MG63 (cell line): ENCODE measurements at places on chromosomes 3 and 15.

DNA sequence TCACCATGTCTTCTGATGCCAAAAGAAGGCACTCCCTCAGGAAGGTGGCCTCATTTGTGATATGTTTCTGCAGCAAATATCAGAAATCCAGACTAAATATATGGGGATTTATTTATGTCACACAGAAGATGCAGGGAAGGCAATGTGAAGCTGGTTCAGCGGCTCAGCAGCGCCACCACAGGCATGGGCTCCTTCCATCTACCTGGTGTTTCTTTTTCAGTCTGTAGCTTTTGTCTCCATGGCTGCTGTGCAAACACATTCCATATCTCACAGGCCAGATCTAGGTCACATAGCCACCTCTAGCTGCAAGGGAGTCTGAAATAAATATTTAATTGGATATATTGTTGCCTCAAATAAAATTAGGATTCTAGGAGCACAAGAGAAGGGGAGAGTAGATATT is 502.1 kb upstream of the IL12A start:
- DNase-seq: peak; percentile 5

DNA sequence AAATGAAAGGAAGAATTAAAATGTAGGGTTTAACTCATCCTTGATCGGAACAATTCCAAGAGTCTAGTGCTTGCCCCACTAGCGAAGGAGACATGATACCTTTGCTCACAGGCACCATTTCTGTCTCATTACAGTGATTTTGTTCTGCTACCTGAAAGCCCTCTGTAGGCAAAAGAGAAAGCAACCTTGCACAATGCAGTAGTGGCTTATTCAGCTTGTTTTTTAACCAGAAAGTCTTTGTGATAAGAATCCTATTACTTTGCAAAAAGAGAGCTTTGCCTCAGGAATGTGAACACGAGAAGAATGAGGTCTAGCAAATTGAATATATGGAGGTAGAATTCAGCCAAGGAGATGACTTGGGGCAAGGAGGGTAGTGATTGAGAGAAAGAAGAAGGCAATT is 684.4 kb downstream of the GRM7 start:
- DNase-seq: no peak

GRCh38 chr3:108389372-108389771 is 93.0 kb downstream of the HHLA2 start:
- DNase-seq: no peak

DNA sequence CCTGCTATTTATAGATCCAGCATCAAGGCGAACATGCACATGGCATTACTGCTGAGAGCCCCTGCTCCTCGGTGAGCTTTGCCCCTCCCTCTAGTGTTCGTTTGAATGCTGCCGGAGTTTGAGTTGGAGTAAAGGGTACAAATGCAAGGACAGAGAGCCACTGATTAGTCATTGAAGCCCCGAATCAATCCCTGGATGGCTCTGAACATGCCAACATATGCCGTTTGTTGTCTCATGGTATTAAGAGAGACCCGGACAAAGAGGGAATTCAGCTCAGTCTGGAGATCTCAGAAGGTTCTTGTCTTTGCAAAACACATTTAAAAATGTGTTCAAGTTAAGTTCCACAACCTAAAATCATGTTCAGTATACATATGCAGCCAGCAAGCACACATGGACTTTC is 789.2 kb upstream of the NR2F2 start:
- DNase-seq: no peak

DNA sequence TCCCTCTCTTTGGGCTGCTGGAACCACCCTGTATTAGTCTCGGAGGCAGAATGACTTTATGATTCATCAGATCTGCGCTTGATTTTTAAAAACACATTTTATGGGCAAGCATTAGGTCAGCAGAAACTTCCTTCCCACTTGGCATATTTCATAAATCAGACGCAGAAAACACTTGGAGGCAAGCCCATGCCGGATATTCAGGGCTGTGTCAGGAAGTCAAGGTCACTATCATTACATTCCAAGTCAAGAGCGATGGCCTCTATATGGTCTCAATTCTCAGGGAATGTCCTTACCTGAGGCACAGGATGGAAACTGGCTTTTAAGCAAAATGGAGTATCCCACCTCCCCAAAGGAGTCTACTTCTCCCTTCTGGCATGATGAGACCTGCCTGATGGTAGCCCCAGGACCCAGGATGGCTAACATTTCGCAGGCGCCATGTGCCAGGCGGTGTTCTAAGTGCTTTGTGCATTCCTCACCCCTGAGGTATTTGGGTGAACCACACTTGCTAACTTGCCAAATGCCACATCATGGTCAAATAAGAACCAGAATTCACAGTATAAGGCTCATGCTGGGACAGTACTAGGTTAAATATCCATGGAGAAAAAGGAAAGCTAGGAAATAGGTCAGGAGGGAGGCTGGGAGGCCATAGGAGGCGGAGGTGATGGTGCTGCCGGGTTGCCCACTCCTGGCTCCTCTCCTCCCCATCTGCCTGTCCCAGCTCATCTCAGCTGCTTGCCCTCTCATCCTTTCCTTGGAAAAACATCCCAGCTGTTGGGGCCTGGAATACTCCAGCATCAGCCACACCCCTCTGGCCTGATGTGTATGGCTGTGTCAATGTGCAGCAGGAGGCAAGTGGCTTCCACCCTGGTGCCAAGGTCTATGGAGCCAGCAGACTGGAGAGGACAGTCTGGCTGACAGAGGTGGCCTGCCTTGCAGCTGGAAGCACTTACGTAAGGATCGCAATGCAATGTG is 18.8 kb downstream of the BCL2L10 start:
- peak; percentile 91 for DNase-seq

DNA sequence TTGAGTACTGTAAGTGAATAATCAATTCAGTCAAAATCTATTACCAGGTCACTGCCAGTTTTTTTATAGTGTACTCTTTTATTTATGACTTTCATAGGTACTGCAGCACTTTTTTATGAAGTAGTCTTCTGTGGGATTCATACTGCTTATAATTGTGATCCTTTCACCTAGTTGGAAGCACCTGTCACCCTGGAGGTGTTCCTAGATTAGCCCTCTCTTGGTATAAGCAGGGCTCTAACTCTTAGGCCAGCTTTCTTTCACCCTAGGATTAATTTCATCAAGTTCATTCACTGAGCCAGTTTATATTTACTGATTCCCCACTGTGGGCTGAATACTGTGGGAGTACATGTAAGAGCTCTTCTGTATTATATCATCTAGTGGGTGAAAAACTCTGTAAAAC is 65.9 kb upstream of the MLF1 start:
- no peak for DNase-seq

- DNase-seq: no peak
These were observed 21.4 kb upstream of the ZBED2 start for GRCh38 chr3:111616417-111617105.

GRCh38 chr3:58336135-58336882 is 3.6 kb downstream of the PXK start:
- DNase-seq: no peak

DNA sequence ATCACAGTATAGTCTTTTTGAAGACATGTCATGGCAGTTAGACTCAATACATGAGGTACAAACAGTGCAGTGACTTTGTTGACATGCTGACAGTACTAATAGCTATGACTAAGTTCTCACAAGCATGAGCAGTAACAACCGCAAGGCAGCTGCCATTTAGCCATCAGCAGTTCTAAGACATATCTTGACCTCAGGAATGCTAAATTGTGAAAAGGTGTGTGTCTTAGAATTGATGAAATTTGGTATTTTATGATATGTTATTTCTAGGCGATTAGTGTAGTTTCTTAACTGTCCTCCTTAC is 60.7 kb upstream of the FURIN start:
- DNase-seq: no peak

DNA sequence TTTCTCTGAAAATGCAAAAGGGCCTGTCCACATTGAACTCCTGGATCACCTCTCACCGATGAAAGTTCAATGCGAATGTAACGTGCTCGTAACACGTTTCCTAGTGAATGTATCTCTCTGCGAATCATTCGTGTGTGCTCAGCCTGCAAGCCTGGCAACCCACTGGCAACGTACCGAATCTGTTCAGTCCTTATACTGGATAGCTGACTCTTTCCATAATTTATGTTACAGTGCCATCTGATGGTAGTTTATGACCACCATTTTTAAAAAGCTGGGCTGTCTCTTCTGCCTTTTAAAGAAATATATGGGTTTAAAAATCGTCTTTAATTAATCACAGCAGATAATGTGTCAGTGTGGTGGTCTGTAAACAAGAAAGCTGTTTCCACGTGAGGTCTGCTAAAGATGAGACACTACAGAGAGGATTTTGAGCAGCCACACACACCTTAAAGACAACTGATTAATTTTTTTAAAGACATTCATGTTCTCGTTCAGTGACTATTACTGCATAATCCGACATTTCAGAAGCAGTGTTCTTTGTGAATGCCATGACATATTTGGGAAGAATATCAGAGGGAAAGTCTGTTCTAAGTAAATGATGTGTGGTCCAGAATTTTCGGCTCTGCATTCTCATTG is 69.4 kb upstream of the FOXP1 start:
- DNase-seq: peak; percentile 54

DNA sequence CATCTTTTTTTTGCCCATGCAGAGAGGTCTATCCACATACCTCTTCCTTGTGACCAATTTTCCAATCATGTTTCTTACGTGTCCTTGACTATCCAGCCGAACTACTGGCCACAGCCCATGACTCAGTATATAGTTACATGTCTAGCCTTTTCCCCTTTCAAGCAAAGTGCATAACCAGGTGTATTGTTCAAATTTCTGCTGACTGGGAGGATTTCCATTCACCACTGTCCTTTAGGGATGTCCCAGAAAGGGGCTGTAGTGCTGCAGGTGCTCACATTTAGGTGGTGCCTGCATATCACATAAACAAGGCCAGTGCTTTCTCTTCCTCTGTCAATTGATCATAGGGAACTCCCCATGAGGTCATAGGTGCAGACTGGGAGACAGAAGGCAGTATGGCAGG is 69.4 kb upstream of the ALDH1A3 start:
- DNase-seq: no peak

GRCh38 chr3:152258448-152259393 is 10.0 kb upstream of the MBNL1 start:
- DNase-seq: peak; percentile 96

DNA sequence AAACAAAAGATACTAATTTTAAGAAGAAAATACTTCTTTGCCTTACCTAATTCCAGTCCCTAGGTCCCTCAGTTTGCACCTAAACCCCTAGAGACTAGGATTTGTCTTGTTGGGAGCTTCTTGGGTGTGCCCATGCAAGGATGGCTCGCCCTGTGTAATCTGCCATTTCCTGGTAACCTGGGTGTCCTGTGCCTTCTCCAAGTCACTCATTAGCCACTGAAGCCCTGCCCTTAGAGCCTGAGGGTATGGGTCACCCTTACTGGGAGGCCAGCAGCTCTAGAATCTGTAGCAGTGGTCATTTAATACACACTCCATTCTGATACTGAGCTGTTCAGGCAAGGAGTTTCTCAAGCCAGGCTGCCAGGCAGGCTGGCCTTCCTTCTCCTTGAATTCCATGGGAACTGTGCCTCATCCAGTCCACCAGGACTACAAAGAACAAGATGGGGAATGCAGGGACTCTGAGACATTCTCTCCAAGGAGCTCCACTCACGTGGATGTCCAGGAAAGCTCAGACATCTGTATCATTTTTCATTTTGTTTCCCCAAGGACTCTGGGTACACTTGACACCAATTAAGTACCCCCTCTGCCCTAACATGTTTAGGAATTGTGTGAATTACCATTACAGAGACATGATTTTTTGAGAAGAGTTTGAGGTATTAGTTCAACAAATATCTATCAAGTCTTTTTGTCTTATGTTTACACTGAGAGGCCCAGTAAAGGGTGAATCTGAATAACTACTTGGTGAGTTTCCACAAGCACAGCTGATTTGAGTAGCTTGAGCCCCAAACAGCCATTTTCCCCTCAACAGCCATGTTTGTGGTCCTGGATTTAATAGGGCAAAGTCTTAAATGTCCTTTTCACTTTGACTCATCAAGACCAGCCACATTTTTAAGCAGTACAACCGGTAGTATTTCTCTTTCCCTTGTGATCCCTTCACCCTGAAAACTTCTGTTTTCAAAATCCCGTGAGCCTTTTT is 52.6 kb downstream of the ARNT2 start:
- no peak for DNase-seq
